Stimulated activated CD8-positive, alpha-beta memory T cell treated with anti-CD3 and anti-CD28 coated beads, Interleukin-2, amount 100 ng/mL, for 1 hour (primary cell): ENCODE measurements at places on chromosomes 7 and 10.

- DNase-seq: no peak
Observed at GRCh38 chr7:150736864-150737263, 354 bp upstream of the GIMAP5 start.

GRCh38 chr7:143882020-143882603, 19.9 kb downstream of the TCAF1 start:
- DNase-seq: no peak

- no peak for DNase-seq
Observed at GRCh38 chr10:87794285-87794684, 23.7 kb downstream of the ATAD1 start.

- no peak for DNase-seq
Observed at GRCh38 chr7:24910551-24911212, 69.3 kb downstream of the OSBPL3 start.

DNA sequence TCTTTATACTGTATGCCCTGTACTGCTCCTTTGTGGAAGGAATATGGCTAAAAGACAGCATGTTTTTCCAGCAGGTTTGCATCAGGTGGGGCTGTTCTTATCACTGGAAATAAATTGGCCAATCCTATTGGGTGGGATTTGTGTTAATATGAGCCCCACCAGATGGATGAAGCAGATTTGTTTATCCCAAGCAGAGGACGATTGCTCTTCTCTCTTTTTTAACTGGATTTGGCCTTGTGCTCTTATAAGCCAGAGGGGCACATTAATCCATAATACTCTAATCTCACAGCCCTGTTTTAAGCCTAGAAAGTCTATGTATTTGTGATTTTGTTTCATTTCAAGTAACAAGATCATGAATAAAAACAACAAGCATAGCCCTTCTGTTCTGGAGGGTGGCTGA, 240.1 kb upstream of the ADARB2 start:
- DNase-seq: no peak

GRCh38 chr7:45701701-45702510, 127.7 kb downstream of the ADCY1 start:
- no peak for DNase-seq

- DNase-seq: no peak
Observed at GRCh38 chr10:122966879-122967278, 12.9 kb upstream of the C10orf88 start.

- no peak for DNase-seq
Observed at GRCh38 chr10:133454204-133454893, 604 bp downstream of the SCART1 start.

GRCh38 chr10:56469482-56469881, 108.4 kb upstream of the ZWINT start:
- DNase-seq: no peak

DNA sequence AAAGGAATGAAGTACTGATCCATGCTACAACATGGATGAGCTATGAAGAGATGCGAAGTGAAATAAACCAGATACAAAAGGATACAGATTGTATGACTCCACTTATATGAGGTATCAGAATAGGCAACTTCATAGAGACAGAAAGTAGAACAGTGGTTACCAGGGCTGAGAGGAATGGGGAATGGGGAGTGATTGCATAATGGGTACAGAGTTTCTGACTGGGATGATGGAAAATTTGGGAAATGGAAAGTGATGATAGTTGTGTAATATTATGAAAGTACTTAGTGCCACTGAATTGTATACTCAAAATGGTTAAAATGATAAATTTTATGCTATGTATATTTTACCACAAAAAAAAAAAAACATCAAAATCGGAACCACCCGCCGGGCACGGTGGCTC, 3.9 kb downstream of the ATXN7L1 start:
- DNase-seq: no peak

GRCh38 chr10:130174328-130174727, 38.1 kb downstream of the GLRX3 start:
- DNase-seq: no peak

- DNase-seq: no peak
Observed at GRCh38 chr7:143300959-143301935, 13.1 kb downstream of the CASP2 start.

DNA sequence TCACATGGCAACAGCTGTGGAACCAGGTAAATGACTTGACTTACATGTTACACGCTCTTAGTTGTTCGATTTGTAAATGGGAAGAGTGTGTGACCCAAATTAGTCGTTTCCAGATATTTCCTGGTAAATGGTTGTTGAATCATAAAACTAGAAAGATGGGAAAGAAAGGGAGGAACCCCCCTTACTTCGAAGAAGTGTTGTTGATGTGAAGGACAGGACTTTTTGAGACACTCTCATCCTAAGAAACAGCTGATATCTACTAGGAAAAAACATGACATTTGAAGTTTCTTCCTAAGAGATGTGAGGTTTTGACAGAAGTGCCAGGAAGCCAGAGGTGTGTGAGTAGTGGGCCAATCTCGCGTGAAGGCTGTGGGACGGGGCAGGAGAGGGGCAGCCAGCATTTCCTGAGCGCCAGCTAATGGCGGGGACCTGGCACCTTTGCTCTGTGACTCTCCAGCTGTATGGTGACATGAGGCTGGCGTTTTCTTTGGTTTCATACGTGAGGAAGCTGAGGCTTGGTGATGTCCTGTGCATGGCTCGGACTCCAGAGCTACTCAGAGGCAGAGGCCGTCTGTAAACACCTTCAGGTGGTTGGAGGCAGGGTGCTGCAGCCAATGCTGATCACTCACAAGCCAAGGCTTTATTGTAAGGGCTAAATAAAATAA, 53.7 kb downstream of the IKZF1 start:
- no peak for DNase-seq

GRCh38 chr10:120270906-120271305, 186.1 kb upstream of the PLPP4 start:
- no peak for DNase-seq
